ENCODE measurements at places on chromosomes 16 and 17.

GRCh38 chr16:22353933-22354541 is 20.4 kb downstream of the CDR2 start:
- no peak for DNase-seq

DNA sequence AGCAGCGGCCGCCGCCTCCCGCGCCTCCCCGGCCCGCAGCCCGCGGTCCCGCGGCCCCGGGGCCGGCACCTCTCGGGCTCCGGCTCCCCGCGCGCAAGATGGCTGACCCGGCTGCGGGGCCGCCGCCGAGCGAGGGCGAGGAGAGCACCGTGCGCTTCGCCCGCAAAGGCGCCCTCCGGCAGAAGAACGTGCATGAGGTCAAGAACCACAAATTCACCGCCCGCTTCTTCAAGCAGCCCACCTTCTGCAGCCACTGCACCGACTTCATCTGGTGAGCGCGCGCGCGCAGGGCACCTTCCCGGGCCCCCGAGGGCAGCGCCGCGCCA is 258 bp downstream of the PRKCB start:
- no peak for DNase-seq

GRCh38 chr16:3730161-3731125 is 13.1 kb upstream of the TRAP1 start:
- no peak for DNase-seq

GRCh38 chr16:69209735-69210134 is 22.8 kb downstream of the SNTB2 start:
- no peak for DNase-seq

DNA sequence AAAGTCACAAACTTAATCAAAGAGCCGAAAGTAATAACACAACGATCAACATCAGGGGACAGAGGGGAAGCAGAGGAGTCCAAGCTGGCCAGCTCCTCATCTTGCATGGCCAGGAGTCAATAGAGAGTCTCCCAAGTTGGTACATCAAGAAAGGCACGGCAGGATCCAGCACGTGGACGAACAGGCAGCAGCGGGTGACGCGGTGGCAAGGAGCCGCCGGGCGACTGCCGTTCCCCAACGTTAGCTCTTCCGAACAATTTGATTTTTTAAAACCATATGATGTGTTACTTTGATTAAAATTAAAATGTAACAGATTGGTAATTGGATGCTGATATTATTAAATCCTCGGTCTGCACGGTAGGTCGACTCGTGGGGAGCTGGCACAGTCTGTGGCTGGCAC is 81.8 kb upstream of the DOC2B start:
- DNase-seq, result no peak

DNA sequence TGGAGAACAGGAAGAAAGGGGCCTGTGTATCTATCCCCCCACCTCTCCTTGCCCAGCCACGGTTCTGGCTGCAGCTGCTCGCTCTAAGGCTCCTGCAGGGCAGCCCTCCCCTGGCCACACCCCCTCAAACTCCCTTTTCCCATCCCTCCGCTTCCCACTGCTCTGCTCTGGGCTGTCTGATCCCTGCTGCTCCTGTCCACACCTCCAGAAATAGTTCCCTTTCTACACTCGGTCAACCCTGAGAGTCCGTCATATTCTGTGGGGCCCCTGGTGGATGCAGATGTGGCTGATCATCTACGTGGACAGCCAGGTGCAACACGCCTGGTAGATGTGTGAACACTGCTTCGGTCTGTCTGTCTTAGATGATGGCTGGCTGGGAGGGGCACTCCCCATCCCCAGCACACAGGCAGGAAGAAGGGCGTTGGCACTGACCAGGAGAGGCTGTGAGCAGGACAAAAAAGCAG is 19.3 kb upstream of the KRT19 start:
- no peak for DNase-seq

DNA sequence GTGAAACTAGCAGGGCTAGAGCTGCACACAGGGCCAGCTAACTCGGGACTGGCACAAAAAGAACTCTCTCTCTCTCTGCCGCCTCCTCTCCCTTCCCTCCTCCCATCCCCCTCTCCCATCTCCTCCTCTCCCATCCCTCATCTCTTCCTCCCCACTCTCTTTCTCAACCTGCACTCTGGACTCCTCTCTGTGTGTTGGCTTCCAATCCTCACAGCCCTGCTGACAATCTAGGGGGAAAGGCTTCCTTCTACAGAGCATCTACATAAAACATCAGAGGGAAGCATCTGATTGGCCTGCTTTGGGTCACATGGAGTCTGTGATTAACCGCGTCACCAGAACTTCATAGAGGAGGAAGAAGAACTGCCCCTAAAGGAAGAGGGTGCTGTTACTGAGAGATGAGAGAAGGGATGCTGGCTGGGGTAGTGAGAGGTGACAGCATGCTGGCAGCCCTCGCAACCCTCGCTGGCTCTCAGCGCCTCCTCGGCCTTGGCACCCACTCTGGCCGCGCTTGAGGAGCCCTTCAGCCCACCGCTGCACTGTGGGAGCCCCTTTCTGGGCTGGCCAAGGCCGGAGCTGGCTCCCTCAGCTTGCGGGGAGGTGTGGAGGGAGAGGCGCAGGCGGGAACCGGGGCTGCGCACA is 12.8 kb upstream of the ZFP90 start:
- no peak for DNase-seq

GRCh38 chr16:31168848-31169247 is 11.1 kb upstream of the FUS start:
- no peak for DNase-seq

DNA sequence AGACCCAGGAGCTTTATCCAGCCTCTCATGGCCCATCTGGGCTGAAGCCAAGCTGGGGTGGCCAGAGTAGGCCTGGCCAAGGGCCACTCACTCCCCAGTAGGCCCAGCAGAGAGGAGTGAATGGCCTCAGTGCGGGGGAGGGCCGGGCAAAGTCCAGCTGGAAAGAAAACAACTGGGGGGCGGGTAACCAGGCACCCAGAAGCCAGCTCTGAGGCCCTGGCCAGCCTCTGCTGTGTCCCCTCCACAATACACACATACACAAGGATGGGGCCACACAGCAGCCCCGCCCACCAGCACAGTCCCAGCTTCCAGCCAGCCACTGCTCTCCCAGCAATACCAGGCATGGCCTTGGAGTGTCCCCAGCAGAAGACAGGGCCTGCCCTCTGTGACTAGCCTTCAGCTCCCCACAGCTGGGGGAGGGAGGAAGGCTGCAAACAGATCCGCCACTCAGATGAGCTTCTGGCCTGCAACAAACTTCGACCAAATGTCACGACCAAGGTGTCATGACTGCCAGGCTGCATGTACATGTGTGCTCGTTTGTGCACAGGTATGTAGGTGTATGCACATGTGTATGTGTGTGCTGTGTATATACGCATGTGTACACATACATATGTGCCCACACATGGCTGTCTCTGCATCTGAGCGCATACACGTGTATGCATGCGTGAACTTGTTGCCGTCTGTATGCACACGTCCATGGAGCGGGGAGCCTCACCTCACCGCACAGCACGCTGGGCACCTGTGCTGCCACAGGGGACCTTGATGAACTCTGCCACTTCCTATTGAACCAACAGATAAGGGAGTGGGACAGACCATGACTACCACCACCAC is 5.0 kb downstream of the CARHSP1 start:
- DNase-seq, result no peak

GRCh38 chr17:68273722-68274121 is 17.2 kb downstream of the SLC16A6 start:
- DNase-seq, result no peak

- no peak for DNase-seq
Observed at GRCh38 chr17:69447726-69448125, 33.2 kb downstream of the MAP2K6 start.

DNA sequence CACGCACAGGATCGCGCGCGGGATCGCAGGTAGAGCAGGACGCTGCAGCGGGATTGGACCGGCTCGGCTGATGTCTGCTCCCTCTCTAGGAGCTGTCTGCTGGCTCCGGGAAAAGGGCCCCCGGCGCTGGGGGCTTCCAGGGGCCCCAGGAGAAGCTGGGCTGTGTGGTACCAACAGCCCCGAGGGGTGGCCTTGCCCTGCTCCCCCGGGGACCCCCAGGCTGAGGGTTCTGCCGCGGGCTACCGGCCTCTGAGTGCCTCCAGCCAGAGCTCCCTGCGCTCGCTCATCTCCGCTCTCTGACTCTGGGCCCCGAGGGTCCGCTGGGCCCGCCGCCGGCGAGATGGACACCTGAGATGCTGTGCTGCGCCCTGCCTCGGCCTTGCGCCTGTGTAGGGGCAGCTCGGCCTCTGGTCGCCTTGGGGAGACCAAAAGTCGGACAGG is 1.4 kb upstream of the PAQR4 start:
- DNase-seq, result no peak

DNA sequence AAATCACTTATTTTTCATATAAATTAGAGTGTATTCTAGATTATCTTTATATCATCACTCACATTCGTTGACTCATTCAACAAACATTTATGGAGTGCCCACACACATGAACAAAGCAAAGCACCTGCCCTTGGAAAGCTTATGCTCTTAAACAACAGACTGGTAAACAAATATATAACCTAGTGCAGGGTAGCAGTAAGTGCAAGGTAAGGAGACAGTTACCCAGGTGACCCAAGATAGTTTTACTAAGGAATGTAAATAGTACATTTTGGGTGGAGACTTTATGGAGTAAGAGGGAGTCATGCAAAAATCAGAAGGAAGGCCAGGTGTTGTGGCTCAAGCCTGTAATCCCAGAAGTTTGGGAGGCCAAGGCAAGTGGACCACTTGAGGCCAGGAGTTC is 40.4 kb upstream of the HELZ start:
- no peak for DNase-seq

DNA sequence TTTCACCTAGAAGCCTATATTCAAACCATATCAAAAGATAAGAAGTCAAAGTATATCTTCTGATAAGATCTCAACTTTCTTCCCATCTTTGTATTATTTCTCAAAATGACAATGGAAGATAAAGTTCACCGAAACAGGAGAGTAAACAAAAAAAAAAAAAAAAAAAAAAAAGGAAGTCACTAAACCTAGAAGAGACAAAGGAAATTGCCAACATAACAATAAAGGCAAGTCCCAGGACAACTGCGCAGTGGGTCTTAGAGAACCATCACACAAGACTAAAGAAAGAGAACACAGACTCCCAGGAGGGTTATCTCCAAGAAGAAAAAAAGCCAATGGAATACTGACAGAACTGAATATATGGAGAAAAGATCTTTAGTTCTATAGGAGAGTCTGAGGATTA is 65.7 kb downstream of the SMURF2 start:
- DNase-seq, result no peak

DNA sequence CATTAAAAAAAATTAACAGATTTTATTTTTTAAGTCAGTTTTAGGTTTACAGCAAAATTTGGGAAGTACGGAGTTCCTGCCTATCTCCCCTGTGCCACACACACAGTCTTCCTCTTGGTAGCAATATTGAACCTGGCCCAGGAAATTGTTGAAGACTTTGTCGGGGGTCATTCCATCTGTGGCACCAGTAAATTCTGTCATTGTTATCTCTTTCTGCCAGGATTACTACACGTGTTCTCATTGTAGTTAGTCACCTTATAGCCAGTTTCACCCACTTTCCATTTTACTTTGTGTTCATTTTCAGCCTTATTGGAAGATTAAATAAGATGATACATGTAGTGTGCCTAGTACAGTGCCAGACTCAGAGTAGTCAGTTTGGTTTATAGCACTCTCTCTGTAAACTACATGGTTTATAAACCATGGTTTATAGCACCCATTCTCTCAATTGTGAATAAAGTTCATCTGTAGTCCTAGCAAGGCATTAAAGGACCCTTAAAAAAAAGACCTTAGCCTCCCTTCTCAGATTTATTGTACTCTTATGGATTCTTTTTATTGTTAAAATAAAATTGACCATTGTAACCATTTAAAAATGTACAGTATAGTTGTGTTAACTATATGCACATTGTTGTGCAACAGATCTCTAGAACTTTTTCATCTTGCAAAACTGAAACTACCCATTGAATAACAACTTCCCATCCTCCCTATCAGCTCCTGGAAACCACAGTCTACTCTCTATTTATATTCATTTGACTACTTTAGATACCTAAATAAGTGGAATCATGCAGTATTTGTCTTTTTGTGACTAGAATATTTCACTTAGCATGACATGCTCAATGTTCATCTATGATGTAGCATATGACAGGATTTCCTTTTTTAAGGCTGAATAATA is 36.1 kb downstream of the NLK start:
- no peak for DNase-seq

GRCh38 chr16:64459402-64459801 is 662.5 kb downstream of the CDH11 start:
- DNase-seq, result no peak

DNA sequence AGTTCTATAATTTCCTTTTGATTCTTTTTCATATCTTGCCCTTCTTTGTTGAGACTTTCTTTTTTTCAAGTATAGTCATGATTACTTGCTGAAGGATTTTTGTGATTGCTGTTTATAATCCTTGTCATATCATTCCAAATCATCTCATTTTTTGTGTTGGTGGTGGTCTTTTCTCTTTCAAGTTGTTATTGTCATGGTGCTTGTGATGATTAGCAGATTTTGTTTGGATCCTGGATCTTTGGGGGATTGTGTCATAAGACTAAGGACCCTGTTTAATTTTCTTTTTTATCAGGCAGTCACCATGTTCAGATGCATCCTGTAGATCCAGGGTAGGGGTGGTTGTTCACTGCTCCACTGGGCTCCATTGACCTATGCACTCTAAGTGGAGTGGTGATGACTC is 254.4 kb upstream of the FOXF1 start:
- DNase-seq, result no peak

- DNase-seq, result no peak
Observed at GRCh38 chr17:30597776-30598288, 120.6 kb downstream of the GOSR1 start.

- DNase-seq, result peak; percentile 53
Observed at GRCh38 chr17:57833179-57833939, 16.5 kb downstream of the MRPS23 start.

GRCh38 chr17:56594320-56595107 is 1.0 kb downstream of the NOG start:
- no peak for DNase-seq

DNA sequence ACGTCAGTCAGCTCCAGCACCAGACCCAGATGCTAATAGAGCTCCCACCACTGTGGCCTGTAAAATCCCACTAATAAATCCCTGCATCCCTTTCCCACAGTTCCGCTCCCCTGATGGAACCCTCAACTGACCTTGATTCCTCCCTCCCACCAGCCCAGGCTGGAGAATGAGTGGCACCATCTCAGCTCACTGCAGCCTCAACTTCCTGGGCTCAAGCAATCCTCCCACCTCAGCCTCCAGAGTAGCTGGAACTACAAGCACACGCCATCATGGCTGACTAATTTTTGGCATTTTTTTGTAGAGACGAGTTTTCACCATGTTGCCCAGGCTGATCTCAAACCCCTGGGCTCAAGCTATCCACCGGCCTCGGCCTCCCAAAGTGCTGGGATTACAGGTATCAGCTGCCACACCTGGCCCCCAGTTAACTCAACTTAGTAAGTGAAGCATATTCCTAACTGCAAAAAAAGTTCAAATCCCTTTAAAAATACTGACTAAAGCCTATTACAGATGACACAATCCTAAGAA is 15.6 kb downstream of the USP7 start:
- DNase-seq, result no peak

GRCh38 chr17:17236295-17237025 is 508 bp downstream of the FLCN start:
- no peak for DNase-seq

GRCh38 chr16:71622088-71622487 is 3.9 kb upstream of the MARVELD3 start:
- no peak for DNase-seq
